ENCODE measurements at places on chromosomes 2 and 18. TPM values are rescaled to one million over a fixed set of nuclear protein-coding genes. Genes with fewer than 3 reads are reported as not detected.

MARCHF7 gene
- total RNA-seq = 160 TPM

RAD51AP2 gene
- not detected for total RNA-seq

ANKRD30B gene
- not detected for total RNA-seq

FBXO48 gene
- 0.48 TPM for total RNA-seq

CYP26B1 gene
- total RNA-seq = 0.65 TPM

PJVK gene
- 0.98 TPM for total RNA-seq

VWA3B gene
- not detected for total RNA-seq

DRC1 gene
- 0.33 TPM for total RNA-seq

ZNF512 gene
- 44.5 TPM for total RNA-seq

VWC2L gene
- total RNA-seq = not detected

IMPA2 gene
- total RNA-seq = 2.9 TPM

GPR39 gene
- total RNA-seq = 0.10 TPM

Measured in vein endothelial cell (primary cell).